ENCODE measurements at places on chromosomes 12 and 14.

DNA sequence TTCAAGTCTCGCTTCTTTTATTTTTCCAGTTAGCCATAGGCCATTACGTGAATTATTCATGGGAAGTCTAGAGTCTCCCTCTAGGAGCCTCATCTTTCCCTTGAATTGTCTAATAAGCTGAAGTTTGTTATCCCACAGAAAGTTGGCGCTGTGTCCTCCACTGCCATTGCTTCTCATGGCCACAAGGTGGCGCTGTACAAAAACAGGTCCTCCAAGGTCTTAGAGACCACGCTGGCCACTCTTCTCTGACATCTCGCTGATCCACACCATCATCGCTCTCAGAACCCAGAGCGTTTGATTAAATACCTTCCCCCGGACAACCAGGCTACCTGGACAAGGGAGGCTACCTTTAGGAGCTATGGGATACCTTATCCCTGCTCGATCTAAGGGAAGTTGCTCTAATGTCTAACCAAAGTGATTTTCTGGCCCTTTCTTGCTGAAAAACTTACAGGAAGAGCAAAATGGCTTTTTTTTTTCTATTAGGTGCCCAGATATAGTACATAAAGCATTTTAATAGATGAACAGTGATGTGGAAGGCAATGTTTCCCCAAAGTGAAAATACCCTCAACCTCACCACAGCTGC, 110.0 kb downstream of the CCDC60 start:
- DNase-seq, result no peak

GRCh38 chr12:2482938-2483660, 311.7 kb upstream of the FKBP4 start:
- no peak for DNase-seq

GRCh38 chr12:30843211-30843610, 83.3 kb upstream of the TSPAN11 start:
- DNase-seq, result no peak

GRCh38 chr14:94059998-94060397, 21.0 kb downstream of the DDX24 start:
- no peak for DNase-seq

- DNase-seq, result no peak
Measured at GRCh38 chr12:57254506-57255280, 3.7 kb upstream of the STAC3 start.

DNA sequence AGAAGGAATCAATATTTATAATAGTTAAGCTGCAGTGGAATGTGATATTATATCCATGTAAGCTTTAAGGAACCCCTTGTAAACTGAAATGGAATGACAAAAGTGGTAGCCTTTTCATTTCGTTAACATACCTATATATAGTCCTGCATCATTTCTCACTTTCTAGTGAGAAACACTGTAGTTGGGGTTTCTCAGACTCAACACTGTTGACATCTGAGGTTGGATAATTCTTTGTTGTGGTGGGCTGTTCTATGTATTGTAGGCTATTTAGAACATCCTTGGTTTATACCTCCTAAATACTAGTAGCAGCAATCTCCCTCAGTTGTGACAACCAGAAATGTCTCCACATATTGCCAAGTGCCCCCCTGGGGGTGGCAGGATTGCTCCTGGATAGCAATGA, 79.1 kb downstream of the RAD52 start:
- no peak for DNase-seq

Measured in NCI-H187 treated with DMSO at 0.1 percent for 48 hours (cell line).